Progenitor cell of endocrine pancreas (in vitro differentiated cells): ENCODE measurements at places on chromosomes 2 and 18. TPM values are rescaled to one million over a fixed set of nuclear protein-coding genes. Genes with fewer than 3 reads are reported as not detected.

DNA sequence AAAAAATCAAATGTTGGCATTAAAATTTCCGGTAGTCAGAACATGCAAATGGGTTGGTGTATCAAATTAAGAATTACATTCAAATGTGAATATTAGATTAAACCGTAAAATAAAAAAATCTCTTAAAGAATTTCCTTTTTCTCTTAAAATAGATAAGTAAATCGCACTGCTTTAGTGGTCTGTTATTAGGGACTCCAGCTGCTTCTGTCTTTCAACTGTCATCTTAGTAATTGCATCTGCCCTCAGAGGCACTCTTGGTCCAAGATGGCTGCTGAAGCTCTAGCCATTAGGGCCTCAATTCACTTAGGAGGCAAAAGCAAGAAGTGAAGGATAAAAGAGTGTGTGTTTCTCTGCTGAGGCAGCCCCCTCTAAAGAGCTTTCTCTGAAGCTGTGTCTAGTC is 132.4 kb downstream of the MGAT5 start:
- H3K27ac ChIP-seq: no peak overlapping the region
- H3K4me3 ChIP-seq: no peak overlapping the region
- DNase-seq: no peak
- H3K27me3 ChIP-seq: no peaks in the 10 kb centered on the region
- peaks cover 5% of the 10 kb centered on the region for H3K36me3 ChIP-seq

DNA sequence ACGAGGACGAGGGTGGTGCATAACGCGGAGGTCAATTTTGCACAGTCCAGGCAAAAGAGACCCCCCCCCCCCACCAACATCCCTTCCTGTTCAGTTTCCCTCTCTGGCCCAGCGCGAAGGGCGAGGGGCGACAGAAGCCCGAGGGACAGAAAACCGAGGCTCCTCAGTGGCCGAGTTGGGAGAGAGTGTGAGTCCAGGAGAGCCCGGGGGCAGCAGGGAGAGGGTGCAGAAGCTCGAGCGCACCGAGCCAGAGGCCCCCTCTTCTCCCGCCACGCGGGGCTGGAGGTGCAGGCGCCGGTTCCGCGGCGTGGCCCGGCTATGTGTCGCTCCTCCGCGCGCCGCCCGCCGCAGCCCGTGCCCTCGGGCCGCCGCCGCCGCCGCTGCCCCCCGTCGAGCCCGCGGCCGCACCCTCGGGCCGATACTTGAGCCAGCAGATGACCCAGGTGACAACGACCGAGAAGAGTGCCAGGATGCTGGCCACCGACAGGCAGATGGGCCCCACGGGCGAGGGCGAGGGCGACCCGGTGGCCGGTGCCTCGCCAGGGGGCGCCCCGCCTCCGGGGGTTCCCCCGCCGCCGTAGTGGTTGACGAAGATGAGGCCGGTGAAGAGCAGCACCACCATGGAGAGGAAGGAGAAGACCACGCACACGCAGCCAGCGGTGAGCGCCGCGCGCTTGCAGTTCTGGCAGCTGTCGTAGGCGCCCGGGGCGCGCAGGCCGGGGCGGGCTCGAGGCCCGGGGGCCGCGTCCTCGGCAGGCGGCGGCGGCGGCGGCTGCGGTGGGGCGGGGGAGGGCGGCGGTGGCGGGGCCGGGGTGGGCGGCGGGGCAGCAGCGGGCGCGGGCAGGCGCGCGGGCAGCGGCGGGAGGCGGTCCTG is 20.2 kb upstream of the PAX3 start:
- no peak for DNase-seq
- no peaks in the 10 kb centered on the region for H3K36me3 ChIP-seq
- H3K4me3 ChIP-seq: peak overlapping the region; percentile 71
- H3K4me1 ChIP-seq: peaks cover 7% of the 10 kb centered on the region

GRCh38 chr18:12468445-12468844 is 60.7 kb downstream of the PRELID3A start:
- H3K27me3 ChIP-seq: no peaks in the 10 kb centered on the region
- H3K27ac ChIP-seq: no peak overlapping the region
- H3K4me1 ChIP-seq: no peaks in the 10 kb centered on the region
- no peak overlapping the region for H3K4me3 ChIP-seq

The SLC35F5 gene
- total RNA-seq: 52.0 and 56.7 TPM in 2 replicates

DNA sequence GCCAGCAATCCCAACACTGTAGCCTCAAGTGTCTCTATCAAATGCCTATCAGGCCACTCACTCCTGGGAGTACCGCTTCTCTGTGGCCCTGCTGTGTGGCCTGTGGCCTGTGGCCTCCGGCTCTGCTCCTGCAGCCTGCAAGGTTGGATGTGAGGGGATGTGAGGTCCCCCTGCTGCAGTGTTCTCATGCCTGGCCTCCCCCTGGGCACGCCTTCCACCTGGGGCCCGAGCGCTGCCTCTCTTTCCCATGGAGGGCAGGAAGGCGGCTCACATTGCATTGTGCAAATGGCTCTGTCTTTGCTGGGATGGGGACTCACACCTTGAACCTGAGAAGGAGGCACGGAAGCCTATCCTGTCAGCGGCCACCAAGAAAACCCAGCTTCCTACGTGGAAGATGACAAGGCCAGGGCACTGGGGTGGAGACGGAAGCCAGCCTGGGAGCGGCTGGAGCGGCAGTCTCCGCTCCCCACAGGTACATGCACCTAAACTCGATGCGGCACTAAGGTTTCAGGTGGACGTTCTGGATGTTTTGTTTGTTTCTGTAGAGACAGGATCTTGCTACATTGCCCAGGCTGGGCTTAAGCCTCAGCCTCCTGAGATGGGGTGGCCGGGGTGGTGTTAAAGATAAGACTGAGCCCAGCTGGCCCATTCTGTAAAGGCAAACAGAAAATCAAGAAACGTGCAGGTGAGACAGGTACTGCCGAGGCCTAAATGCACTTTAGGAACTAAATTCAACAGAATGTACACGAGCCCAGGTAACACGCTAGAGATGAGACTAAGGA is 140.1 kb downstream of the HDAC4 start:
- H3K4me1 ChIP-seq: peaks cover 8% of the 10 kb centered on the region
- DNase-seq: no peak

DNA sequence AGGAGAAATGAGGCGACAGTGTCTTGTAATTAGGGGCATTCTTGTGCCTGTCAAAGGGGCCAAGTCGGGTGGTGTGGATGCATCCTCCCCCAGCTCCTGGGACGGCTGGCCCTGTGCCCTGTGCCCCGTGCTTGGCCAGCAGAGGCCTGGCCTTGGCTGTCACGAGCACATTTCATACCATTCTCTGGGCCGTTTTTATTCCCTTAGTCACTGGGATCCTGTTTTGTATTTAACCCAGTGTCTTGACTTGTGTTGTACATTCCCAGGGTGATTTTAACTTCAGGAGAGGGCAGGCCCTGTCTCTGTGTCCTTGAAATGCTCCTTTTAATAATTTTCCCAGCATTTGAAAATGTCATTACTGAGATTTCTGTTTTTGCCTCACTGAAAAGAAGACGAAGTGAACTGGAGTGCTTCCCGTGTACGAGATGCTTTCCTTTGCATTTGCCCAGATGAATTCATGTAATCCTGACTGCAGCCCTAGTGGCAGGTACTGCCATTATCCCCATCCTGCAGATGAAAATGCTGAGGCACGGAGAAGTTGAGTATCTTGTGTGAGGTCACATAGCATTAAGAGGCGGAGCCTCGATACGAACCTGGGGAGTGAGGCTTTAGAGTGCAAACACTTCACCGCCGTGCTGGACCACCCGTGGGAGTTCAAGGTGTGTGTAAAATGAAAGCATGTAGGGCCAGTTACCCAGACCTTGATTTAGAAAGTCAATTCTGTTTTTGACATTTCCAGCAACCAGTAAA is 57.0 kb downstream of the SH3RF3 start:
- H3K27me3 ChIP-seq: peaks cover 6% of the 10 kb centered on the region
- no peak for DNase-seq
- no peak overlapping the region for H3K4me3 ChIP-seq
- no peak overlapping the region for H3K27ac ChIP-seq

DNA sequence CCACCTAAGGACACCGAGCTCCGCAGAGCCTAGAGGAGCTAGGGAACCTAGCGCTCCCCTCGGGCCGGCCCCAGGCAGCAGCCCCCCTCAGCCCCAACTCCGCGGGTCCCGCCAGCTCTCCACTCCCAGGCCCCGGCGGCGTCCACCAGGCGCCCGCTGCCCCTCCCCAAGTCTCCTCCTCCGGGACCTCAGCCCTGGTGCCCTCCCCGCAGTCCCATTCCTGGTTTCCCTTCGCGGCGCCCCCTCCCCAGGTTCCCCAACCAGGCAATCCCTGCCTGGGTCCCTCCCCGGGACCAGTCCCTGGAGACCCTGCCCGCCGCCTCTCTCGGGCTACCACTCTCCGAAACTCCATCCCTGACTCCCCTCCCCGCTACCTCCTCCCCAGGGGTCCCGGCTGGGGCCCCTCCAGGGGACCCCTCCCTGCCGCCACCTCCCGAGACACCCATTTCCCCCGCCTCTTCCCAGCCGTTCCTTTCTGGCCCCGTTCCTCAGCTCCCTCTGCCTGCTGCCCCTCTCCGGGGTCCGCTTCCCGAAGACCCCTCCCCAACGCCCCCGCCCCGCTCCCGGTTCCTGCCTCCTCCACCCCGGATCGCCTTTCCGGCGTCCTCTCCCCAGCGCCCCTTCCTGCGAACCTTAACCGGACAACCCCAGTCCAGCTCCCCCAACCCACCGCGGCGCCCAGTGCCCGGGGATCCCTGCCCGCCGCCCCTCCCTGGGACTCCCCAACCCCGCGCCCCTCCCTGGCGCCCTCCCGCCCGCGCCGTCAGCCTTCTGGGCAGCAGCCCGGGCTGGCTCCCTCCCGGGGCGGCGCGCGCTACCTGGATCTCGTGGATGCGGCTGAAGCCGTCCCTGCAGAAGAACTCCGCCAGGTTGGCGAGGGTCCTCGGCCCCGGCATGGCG is 678 bp downstream of the CYP27C1 start:
- peak overlapping the region; percentile 85 for H3K4me3 ChIP-seq
- DNase-seq: peak; percentile 56

DNA sequence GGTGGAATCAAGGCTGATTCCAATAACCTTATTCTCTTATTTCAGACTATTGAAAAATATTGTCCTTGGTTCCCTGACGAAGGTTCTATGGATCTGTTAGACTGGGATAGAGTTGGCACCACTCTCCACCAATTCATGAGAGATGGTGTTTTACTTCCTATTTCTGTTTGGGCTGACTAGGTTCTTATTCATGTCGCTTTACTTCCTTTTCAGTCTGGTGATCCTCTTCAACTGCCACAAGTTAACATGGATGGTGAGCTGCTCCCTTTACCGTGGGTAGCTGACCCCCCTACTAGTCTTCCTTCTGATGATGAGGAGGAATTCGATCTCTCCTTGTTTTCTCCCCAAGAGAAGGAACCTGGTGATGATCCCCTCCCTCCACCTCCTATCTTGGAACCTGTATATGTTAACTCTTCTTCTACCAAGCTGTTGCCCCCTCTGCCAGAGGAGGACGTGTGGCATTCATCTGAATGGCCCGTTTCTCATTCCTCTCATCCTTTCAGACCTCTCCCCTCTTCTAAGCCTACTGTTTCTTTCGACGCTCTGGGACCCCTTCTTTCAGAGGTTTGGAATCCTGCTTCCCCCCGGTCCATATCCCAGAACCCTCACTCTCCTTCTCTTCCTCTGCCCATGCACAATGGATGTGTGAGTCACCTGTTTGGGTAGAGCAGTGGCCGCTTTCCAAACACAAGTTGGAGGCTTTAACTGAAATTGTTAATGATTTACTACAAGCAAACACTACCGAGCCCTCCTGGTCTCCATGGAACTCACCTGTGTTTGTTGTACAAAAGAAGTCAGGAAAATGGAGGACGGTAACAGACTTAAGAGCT is 13.5 kb upstream of the CNOT11 start:
- peak; percentile 44 for DNase-seq
- peak overlapping the region; percentile 64 for H3K4me3 ChIP-seq
- peaks cover 43% of the 10 kb centered on the region for H3K4me1 ChIP-seq
- H3K27ac ChIP-seq: peak overlapping the region; percentile 99
- peaks cover 28% of the 10 kb centered on the region for H3K36me3 ChIP-seq

- no peaks in the 10 kb centered on the region for H3K36me3 ChIP-seq
- no peak overlapping the region for H3K27ac ChIP-seq
- H3K27me3 ChIP-seq: no peaks in the 10 kb centered on the region
- DNase-seq: no peak
- H3K4me3 ChIP-seq: no peak overlapping the region
Observed at GRCh38 chr18:22624176-22624575, 206.5 kb upstream of the CTAGE1 start.

- peaks cover 4% of the 10 kb centered on the region for H3K36me3 ChIP-seq
- no peak overlapping the region for H3K27ac ChIP-seq
- no peaks in the 10 kb centered on the region for H3K4me1 ChIP-seq
- no peak overlapping the region for H3K4me3 ChIP-seq
- DNase-seq: no peak
- H3K27me3 ChIP-seq: no peaks in the 10 kb centered on the region
Observed at GRCh38 chr18:1914489-1914888, 656.8 kb downstream of the METTL4 start.

DNA sequence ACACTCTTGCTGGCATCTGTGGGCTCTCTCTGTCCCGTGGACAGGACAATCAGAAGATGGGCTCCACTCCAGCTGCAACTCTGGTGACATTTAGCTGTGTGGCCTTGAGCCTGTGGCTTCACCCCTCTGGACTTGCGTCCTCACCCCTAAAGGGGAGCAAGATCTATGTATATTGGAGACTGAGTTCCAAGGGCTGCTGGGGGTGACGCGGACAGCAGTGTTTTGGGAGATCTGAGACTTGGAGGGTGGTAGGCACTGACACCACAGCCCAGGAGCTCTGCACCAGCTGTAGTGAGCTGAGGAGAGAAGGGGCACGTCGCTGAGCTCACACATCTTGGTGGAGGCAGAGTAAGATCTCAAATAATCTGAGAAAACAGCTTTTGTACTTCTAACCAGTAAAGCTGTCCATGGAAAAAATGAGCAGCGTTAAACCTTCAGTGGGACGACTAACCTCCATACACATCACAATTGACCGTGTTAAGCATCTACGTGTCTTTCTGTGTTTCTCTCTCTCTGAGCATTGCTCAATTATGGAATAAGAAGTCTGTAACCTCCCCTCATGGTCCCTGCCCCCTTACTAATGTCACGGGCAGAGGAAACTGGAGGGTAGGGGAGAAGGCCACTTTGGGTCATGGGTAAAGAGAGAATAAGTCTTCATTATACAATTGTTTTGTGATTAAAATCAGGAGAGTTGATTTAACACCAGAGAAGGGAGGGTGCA is 85.8 kb downstream of the SH3RF3 start:
- no peak for DNase-seq
- peaks cover 10% of the 10 kb centered on the region for H3K4me1 ChIP-seq
- no peaks in the 10 kb centered on the region for H3K36me3 ChIP-seq

GRCh38 chr2:207150284-207150683 is 15.5 kb downstream of the KLF7 start:
- no peaks in the 10 kb centered on the region for H3K27me3 ChIP-seq
- no peak for DNase-seq
- H3K4me3 ChIP-seq: no peak overlapping the region
- no peak overlapping the region for H3K27ac ChIP-seq

DNA sequence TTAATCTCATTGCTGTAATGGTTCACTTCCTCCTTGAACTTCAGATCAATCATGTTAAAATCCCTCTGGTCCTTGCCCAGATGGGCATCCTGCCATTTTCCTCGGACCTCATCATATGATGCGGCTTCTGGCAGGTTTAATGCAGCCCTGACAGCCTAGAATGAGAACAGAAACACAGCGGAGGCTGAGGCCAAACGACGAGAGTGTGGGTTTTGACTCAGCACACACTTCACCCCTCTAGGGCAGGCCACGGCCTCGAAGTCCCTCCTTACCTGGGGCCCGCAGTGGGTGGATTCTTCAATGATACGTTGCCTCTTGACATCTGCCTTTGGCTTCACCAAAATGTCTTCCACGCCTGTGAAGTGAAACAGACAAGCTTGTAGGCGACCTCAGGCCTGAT is 56.8 kb downstream of the POLR1A start:
- DNase-seq: no peak
- H3K27ac ChIP-seq: no peak overlapping the region
- no peaks in the 10 kb centered on the region for H3K27me3 ChIP-seq

The CLIP4 gene
- 13.7 and 16.0 TPM in 2 replicates for total RNA-seq

The ABCG5 gene
- not detected in 2 replicates for total RNA-seq
